ENCODE measurements at places on chromosomes 4 and X.

GRCh38 chr4:186946682-186947294, 223.1 kb upstream of the FAT1 start:
- DNase-seq = peak; percentile 18

DNA sequence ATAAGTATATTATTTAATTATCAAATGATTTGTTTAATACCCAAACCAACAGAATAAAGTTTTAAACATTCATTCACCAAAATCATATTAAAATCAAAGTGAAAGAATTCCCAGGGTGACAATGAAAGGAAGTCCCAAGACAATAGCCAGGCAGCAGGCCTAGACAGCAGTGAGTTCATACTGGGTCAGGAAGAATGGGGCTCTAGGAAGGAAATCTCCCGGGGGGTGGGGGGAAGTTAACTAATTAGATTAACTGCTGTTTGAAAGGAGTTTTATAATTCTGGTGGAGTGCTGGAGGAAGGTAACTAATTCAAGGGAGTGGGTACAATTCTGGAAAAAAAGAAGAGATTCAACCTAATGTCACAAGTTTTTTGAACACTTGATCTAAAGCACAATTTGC, 104.1 kb downstream of the ZAR1 start:
- no peak for DNase-seq

DNA sequence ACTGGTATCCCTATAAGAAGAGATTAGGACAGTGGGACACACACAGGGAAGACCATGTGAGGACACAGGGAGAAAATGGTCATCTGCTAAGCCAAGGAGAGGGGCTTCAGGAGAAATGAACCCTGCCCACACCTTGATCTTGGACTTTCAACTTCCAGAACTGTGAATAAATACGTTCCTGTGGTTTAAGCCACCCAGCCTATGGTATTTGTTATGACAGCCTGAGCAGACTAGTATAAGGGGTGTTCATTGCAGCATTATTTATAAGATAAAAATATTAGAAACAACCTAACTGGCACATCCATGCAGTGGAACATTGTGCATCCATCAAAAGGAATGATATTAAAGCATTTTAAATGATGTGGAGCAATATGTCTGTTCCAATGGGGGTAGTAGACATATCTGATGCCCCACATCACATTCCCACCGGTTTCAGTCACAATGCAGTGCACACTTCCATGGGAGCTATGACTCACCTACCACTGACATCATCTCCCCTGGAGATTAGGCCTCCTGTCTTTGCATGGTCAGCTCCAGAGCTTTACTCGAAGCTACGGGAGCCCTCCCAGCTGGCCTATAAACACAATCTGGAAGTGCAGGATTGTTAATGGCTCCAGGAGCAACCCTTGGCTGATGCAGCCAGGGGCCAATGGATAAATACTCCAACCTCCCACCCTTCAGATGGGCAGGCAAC, 38.9 kb upstream of the MAMLD1 start:
- DNase-seq = peak; percentile 87

DNA sequence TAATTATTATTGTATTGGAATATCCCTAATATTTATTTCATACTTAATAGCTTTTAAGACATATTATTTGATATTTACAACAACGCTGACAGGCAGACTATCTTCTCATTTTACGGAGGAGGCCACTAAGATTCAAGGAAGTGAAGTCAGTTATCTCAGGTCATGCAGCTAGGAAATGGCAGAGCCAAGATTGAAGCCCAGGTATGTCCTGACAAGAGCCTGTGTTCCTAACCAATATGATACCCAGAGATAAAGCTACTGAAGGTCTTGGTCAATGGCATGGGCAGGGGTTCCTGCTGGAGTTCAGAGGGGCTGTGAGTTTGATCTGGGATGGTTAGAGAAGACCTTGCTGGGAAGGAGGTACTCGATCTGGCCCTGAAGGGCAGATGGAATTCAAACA, 47.1 kb downstream of the ARHGEF6 start:
- no peak for DNase-seq

GRCh38 chr4:102687373-102687981, 73.3 kb downstream of the MANBA start:
- DNase-seq = peak; percentile 36

DNA sequence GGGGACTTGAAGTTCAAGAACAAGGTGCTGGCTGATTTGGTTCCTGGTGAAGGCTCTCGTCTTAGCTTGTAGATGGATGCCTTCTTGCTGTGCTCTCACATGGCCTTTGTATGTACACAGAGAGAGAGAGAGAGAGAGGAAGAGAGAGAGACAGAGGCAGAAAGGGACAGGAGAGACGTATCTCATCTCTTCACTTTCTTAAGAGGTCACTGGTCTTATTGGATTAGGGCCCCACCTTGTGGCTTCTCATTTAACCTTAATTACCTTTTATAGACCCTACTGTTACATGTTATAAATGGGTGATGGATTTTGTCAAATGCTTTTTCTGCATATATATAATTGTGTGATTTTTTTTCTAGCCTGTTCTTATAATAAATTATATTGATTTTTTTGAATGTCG, 1444.2 kb downstream of the ADGRL3 start:
- peak; percentile 1 for DNase-seq

DNA sequence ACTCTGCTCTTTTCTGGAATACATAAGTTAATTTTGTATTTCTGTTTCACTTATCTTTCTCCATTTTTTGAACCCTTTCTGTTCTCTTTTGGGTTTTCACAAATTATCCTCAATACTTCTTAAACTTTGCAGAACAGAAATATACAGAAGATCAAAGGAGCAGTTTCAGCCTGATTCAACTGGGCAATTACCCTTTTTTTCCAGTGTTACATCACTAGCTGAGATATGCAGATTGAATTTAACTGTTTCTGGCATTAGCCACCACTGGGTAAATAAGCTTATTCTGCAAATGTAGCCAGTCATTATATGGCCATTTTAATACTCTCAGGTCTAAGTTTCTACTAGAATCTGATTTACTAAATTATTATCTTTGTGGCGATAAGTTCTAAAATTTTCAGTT, 66.9 kb upstream of the GRID2 start:
- DNase-seq = peak; percentile 29

DNA sequence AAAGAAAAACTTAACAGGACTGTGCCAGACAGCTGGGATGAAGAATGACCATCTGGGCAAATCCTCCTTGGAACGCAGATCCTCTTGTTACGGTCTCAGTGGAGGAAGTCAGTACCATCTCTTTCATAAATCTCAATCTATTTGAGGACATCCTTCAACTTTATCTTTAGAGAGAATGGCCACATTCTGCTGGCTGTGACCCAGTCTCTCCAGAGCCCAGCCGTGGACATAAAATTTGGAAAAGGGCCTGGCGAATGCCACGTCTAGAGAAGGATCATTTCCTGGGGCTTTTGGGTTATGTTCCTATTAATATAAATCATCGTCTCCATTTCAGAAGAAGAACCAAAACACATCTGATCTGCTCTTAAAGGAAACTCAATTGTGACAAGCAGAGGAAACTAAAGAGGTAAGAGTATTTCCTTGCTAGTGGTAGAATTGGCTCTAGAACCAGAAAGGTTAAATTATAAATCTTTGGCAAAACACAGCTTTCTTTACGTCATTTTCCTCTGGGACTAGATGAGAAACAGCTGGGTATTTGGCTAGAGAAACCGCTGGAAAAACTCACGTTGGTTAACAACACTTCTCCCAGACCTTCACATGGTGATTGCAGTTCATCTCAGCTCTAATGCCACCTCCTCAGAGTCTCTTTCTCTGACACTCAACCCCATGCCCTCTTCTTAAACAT, 164.7 kb downstream of the CHIC2 start:
- peak; percentile 95 for DNase-seq

GRCh38 chr4:1732911-1733310, 11.6 kb downstream of the TACC3 start:
- DNase-seq = no peak

GRCh38 chr4:75880278-75880677, 22.0 kb downstream of the PPEF2 start:
- DNase-seq = no peak

GRCh38 chr4:118289794-118290193, 63.0 kb downstream of the PRSS12 start:
- peak; percentile 90 for DNase-seq

GRCh38 chr4:96455045-96455720, 615.3 kb downstream of the PDHA2 start:
- no peak for DNase-seq

DNA sequence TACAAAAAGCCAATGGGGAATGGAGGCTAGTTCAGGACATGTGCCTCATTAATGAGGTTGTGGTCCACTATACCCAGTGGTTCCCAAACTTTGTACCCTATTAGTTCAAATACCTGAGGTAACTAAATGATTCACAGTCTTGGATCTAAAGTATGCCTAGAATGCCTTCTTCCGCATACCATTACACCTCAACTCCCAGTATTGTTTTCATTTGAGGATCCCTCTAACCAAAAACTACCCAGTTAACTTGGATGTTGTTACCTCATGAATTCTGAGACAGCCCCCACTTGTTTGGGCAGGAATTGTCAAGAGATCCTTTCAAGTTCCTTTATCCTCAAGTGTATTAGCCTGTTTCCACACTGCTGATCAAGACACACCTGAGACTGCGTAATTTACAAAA, 439.2 kb downstream of the PCDH10 start:
- no peak for DNase-seq

GRCh38 chrX:139739138-139739537, 31.2 kb upstream of the MCF2 start:
- DNase-seq = peak; percentile 77

DNA sequence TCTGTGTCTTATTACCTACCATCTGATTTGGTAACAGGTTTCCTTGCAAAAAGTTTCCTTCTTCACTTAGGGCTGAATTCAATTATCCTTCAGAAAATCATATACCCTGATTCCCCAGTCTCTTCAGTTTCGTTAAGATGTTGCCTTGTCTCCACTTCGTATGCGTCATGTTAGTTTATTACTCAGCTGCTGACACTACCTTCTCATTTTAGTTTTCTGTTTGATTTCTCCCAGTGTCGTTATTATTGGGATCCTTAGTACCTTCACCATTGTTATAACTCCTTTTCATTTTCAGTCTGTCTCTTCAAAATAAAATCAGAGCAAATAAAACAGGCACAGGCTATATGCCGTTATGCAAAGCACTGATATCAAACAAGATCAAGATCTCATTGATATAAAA, 87.5 kb upstream of the RBPJ start:
- no peak for DNase-seq

GRCh38 chr4:25844961-25845712, 17.7 kb downstream of the SEL1L3 start:
- DNase-seq = no peak

GRCh38 chrX:22373766-22374165, 101.1 kb downstream of the CBLL2 start:
- DNase-seq = no peak

DNA sequence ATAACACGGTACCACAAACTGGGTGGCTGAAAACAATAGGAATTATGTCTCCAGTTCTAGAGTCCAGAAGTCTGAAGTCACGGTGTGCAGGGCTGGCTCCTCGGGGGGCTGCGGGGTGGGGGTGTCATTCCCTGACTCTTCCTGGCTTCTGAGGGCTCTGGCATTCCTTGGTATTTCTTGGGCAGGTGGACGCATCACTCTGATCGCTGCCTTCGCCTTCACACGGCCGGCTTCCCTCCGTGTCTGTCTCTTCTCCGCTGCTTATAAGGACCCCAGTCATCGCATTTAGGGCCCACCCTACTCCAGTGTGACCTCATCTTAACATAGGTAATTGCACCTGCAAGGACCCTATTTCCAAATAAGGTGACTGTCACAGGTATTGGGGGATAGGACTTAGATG, 134.6 kb downstream of the CPZ start:
- DNase-seq = no peak

GRCh38 chr4:114077610-114078009, 98.2 kb upstream of the ARSJ start:
- peak; percentile 95 for DNase-seq

DNA sequence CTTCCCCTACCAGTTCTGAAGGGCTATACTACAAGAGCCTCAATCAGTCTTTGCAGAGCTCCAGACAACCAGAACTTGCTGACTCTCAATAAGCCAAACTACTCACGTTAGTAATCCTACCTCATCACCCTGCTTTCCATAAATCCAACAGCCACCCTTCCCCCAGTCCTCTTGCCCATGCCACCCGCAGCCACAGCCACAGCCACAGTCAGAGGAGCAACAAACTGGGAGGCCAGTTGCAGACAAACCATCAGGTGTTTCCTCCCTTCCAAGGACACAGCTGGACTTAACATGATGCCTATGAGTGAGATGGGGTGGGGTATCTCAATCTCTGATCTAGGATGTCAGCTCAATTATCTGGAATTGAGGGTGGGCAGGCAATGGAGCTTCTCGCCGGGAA, 1.0 kb downstream of the GABRA3 start:
- no peak for DNase-seq

DNA sequence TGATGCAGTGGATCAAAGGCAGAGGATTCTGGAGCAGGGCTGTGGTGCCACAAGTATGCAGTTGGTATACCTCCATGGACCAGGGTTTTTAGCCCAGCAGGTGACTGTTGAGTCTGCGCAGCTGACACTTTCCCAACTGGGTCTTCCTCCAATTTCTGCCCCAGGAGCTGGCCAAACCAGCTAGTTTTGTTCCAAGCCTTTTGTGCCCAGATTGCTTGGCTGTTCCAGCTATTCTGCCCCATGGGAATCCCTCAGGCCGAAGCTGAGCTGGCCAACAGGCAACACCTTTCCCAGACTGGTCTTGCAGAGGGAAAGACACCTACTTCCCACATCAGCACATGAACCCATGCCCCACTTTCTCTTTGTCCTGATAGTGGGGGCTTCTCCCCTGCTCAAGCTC, 22.8 kb upstream of the ANKRD17 start:
- DNase-seq = no peak
